ENCODE measurements at places on chromosomes 7 and 10. TPM values are rescaled to one million over a fixed set of nuclear protein-coding genes. Genes with fewer than 3 reads are reported as not detected.

Gene HOXA11
- total RNA-seq, result not detected

Gene SLC39A12
- not detected for total RNA-seq

Gene CPN1
- not detected for total RNA-seq

Gene ENTPD1
- 6.3 TPM for total RNA-seq

Gene DDC
- not detected for total RNA-seq

Gene AQP1
- total RNA-seq, result 284 TPM

Gene CALY
- total RNA-seq, result not detected

Gene APBB1IP
- 4.8 TPM for total RNA-seq

Gene GPNMB
- 234 TPM for total RNA-seq

Gene PLEKHS1
- total RNA-seq, result not detected

Gene C1QL3
- total RNA-seq, result not detected

Gene ARMC3
- total RNA-seq, result not detected

Gene MLXIPL
- 6.4 TPM for total RNA-seq

Gene HACD1
- total RNA-seq, result 157 TPM

Gene CLRN3
- not detected for total RNA-seq

Gene PCBD1
- 155 TPM for total RNA-seq

Gene ZNF3
- 14.6 TPM for total RNA-seq

Gene PALD1
- total RNA-seq, result 5.1 TPM

Gene ABI1
- total RNA-seq, result 28.0 TPM

Gene NCF1
- total RNA-seq, result 4.2 TPM

Gene OR9A2
- not detected for total RNA-seq

Gene CARD11
- total RNA-seq, result 0.41 TPM

Gene AGMO
- total RNA-seq, result 0.16 TPM

Gene OR6V1
- not detected for total RNA-seq

Gene ZNF117
- total RNA-seq, result 2.2 TPM

Gene NEURL1
- 0.05 TPM for total RNA-seq

Gene NME8
- total RNA-seq, result not detected

Gene MAD1L1
- total RNA-seq, result 19.1 TPM

Gene VIPR2
- total RNA-seq, result 17.0 TPM

Gene EEPD1
- 11.5 TPM for total RNA-seq

Gene PRPS1L1
- total RNA-seq, result not detected

Gene GPR146
- 30.6 TPM for total RNA-seq

Gene AS3MT
- 14.6 TPM for total RNA-seq

Gene SNCG
- total RNA-seq, result 24.7 TPM

Gene CALCR
- total RNA-seq, result 0.05 TPM

Gene FAM241B
- 3.2 TPM for total RNA-seq

Gene FXYD4
- not detected for total RNA-seq

Gene KNDC1
- not detected for total RNA-seq

Gene XRCC2
- total RNA-seq, result 0.65 TPM

Gene ASZ1
- total RNA-seq, result not detected

Gene GPR26
- total RNA-seq, result not detected

Gene AKR1B15
- not detected for total RNA-seq

Gene CPED1
- 27.5 TPM for total RNA-seq

Gene PRRT4
- total RNA-seq, result 2.7 TPM

Gene ANKMY2
- total RNA-seq, result 21.9 TPM

Gene MALRD1
- total RNA-seq, result 1.1 TPM

Gene UCMA
- not detected for total RNA-seq

Gene HNRNPA2B1
- 396 TPM for total RNA-seq

All from Right ventricle myocardium inferior (tissue), 1 donor.